ENCODE measurements at places on chromosomes 11 and 22. TPM values are rescaled to one million over a fixed set of nuclear protein-coding genes. Genes with fewer than 3 reads are reported as not detected.

DNA sequence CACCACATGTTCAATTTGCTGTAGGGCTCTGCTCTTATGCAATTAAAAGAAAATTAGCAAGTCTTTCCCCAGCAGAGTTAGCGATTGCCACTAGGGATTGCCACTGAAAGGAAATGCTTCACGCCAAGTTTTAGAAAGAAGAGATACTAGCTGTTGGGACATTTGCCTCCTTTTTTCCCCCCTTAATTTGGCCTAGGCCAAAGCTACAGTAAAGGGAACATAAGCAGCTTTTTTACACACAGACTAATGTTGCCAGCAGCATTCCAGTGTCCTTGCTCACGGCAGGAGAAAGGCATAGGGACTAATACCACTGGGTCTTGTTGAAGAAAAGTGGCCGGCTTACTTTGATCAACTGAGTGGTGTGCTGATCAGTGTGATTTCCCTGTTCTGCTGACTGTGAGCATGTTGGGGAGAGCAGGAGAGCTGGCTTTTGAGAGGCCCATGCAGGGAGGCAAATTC, 71.2 kb downstream of the PHF21A start:
- DNase-seq, result peak; percentile 44

DNA sequence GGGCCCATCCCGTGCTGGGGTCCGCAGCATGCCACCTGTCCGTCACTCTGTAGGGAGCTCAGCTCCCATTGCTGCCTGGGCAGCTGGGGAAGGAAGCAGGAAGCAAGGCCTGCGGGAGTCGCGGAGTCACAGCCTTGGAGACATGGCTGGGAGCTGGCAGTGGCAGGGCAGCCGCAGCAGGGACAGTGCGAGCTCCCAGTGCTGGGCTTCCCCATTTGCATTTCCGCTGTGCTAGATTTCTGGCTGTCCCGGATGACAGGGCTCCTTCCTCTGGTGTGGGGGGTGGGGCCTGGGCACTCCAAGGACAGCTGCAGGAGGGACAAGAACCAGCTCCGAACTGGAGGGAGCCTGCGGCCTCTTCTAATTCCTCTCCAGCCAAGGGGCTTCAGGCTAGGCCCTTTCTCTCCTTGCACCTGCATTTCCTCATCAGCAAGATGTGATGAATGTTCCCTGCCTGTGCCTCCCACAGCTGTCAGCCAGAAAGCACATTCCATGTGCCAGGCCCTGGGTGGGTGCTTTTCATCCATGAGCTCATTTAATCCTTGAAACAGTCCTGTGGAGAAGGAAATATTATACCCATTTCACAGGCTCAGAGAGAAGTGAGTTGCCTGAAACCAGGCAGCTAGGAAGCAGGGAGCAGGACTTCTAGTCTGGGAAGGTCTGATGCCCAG, 48.0 kb downstream of the MYO7A start:
- no peak for DNase-seq

Gene HTATIP2
- 34.6 TPM for polyA plus RNA-seq

- no peak for DNase-seq
These were observed 13.3 kb downstream of the CHST1 start for GRCh38 chr11:45651841-45652749.

DNA sequence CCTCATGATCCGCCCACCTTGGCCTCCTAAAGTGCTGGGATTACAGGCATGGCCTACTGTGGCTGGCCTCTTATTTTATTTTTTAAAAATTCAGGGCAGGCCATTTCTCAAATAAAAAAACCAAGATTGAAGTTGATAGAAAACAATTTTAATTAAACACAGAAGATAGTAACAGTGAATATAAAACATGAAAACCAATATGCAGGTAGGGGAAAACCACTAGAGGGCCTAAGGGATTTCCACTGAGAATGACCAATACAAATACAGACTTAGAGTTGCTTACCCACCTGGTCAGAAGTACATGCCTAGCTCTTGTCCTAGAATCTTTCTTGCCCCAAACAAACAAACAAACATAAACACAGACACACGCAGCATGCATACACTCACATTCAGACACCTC, 1.7 kb upstream of the RTCB start:
- no peak for DNase-seq

Gene CEP126
- 1.5 TPM for polyA plus RNA-seq

Gene DDI1
- polyA plus RNA-seq, result not detected

Gene LINC01488
- polyA plus RNA-seq, result not detected

Gene P2RX6
- polyA plus RNA-seq, result 1.2 TPM

DNA sequence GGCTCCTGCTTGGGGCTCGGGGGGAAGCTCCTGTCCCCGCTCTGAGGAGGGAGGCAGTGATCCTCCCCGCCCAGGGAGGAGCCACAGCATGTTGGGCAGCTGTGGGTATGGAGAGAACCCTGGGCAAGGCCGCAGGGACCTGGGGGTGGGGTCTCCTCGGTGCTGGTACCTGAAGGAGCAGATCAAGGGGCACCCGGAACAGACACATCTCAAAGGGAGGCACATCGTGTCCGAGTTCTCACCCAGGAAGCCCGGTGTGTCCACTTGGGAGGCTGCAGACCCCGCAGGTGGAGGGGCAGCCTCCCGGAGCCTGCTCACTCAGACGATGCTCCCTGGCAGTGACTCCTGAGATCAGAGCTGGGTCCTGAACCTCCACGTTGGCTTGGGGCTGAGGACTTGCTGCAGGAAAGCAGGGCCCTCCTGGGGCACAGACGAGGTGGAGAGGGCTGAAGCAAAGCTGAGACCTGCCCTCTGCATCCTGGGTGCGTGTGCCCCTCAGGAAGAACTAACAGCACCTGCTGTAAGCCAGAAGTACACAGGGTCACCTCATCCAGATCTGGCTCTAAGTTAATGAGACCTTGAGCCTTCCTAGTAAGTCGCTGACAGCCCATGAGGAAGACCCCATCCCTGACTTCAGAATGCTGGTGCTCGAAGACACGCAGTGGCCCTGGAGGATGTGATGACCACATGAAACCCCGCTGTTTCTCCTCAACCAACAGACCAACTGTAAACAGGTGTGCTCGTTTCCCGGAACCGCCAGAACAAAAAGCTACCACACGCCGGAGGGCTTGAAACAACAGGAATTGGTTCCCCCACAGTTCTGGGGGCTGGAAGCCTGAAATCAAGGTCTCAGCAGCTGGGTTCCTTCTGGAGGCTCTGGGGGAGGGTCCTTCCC, 5.9 kb upstream of the OSBPL5 start:
- DNase-seq, result no peak

GRCh38 chr22:25153961-25154666, 45.5 kb upstream of the CRYBB3 start:
- no peak for DNase-seq

DNA sequence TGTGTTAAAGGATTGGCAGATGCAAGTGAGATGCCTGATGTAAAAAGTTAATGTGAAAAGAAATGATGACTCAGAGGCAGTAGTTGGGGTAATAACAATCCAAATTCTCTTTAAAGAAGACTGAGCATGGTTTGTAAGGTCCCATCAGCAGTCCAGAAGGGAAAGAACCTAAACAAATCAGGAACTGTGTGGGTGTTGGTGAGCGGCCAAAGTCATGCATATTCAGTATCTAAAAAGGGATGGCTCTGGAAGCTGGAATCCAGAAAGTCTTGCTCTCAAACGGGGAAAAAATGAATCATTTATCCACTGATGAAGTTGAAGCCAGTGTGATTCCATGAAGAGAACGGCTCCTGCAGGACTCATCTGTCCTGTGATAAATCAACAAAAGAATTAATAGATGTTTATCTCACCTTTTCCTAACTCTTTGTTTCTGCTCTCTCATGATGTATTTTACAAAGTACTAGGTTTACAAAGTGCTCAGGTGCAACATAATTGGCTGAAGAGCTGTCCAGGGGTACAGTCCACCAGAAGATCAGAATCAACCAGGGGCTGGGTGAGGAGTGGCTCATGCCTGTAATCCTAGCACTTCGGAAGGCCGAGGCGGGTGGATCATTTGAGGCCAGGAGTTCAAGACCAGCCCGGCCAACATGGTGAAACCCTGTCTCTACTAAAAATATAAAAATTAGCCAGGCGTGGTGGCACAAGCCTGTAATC, 20.5 kb upstream of the SORL1-AS1 start:
- no peak for DNase-seq

Gene MS4A5
- not detected for polyA plus RNA-seq

Gene SAA2
- polyA plus RNA-seq, result 0.55 TPM

- DNase-seq, result no peak
These were observed 4.7 kb upstream of the TMPRSS13 start for GRCh38 chr11:117933930-117934329.

DNA sequence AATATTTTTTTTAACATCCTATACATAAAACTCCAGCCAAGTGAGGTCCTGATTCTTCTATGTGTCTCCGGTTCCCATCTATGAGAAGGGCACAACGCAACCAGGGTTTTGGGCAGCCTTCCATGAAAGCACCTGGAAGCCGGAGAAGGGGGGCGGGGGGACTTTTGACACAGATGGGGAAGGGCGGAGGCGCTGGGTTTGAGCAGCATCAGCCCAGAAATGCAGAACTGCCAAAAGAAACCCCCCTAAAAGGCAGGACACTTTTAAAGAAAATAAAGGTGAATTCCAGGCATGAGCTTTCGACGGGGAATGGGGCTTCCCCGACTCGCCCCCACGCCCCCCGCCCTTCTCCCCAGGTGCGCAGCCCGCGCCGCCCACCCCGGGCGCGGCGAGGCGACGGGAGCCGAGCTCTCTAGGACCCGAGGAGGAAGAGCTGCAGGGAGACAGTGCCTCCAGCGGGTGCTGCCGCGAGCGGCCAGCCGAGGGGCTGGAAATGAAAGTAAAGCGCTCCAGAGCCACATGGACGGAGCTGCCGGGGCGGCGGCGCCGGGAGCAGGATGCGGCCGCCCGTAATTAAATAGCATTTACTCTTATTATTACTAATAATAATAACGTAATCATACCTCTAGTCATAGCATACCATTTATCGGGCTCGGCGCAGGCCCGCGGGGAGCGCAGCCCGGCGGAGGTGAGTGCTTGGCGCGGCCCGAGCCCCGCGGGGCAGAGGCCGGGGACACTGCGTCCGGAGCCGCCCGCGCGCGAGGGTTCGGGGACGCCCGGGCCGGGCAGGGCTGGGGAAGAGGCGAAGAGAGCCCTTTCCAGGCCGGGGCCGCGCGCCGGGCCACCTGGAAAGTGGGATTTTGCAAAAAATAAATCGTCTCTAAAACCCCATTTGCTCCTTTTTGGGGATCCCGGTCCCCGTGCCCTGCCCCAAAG, at the start of gene ZC3H7B:
Gene ZC3H7B, plus strand, starts transcription at position 441 of the 936 bp plus-strand sequence. CDS start 19,136 bp downstream, outside the sequence.
- no peak for DNase-seq

Gene CD44
- polyA plus RNA-seq, result 1,200 TPM

Gene GUCY1A2
- 0.53 TPM for polyA plus RNA-seq

DNA sequence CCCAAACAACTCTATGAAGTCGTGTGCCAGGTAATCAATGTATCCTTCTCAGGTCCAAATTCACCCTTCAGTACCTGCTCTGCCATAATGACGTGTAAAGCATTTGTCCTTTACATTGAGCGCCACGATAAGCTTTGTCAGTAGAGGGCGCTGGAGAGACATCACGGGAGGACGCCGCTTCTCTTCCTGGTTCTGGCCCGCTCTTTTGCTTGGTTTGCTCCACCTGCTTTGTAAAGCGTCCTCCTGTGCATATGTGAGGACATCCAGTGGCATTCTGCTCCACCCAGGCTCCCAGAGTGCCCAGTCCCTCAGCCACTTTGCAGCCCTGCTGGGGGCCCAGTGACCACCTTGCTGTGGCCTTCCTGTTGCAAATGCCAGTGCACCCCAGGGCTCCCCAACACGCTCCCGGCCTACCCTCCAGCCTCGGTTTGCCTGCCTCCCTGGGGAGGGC, 61.1 kb downstream of the WT1 start:
- no peak for DNase-seq

DNA sequence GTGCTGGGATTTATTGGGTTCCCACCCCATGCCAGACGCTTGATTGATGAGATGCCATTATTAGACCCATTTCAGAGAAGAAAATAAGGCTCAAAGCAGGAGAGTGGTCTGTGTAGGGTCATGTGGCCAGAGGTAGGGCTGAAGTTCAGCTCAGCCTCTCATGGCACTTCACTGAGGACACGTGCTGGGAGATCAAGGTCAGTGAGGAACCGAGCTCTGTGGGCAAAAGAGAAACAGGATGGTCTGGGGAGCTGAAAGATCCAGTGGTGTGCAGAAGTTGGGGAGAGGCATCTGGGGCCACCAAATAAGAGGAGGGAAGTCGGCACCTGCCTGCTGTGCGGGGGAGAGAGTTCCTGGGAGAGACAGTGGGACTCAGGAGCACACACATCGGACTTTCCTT, 19.6 kb downstream of the RHOD start:
- DNase-seq, result no peak

DNA sequence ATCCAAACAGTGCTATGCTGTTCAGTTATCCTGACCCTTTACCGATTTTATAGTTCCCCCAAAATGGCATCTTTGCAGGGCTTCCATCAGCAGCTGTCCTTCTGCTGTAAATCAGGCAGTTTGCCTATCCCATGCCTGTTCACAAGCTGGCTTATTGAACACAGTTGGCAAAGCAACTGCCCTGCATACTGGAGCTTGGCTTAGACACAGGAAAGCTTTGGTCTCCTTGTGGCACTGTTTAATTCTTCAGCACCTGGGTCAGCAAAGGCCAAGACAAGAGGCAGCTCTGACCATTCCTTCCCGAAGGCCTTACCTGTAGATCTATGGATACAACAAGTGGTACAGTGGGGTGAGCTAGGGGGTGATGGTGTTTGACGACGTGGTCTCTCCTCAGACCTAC, 32.2 kb downstream of the TSPAN18 start:
- DNase-seq, result no peak

- DNase-seq, result no peak
These were observed 750 bp upstream of the NAT10 start for GRCh38 chr11:34104680-34105078.

DNA sequence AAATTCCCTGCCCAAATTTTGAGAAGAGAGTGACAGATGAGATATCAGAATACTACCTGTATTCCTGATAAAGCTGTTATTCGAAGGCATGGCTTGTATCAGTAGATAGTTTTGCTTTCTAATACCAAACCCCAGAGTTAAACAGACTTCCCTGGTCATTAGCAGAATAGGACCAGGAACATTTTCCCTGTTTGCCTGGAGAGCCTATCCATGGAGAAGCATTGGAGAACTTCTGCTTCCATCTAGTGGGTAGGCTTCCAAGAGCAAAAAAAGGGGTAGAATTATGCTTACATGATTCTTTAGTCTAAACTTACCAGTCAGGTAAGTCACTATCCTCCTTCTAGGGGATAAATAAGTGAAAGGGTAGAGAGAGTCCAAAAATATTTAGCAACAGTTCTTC, 14.2 kb downstream of the PDE3B start:
- DNase-seq, result no peak

Gene CCND1
- 307 TPM for polyA plus RNA-seq

GRCh38 chr11:70844387-70844786, 408.0 kb downstream of the SHANK2 start:
- no peak for DNase-seq

Gene NELL1
- polyA plus RNA-seq, result not detected

- DNase-seq, result no peak
These were observed 14.4 kb downstream of the DCUN1D5 start for GRCh38 chr11:103077554-103077953.

All from BJ (cell line).